Ascending aorta (tissue), 2 donors: ENCODE measurements at places on chromosomes 5 and 9. TPM values are rescaled to one million over a fixed set of nuclear protein-coding genes. Genes with fewer than 3 reads are reported as not detected.
A peak's percentile ranks its signal among the peaks of the same experiment; 100 is the strongest.

DNA sequence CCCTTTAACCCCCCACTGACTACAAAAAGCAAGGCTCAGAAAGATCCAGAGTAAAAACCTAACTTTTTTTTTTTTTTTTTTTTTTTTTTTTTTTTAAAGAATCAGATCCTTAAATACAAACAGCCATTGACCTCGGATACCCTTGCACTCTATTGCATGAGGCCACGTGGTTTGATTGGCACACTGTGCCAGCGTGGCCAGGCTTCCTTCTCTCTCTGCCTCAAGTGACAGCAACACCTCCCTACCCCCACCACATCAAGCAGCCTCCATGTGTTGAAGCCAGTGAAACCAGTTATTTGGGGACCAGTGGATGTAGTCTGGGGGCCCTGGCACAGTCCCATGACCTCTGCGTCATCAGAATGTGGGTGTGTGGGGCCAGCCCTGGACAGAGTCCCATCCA, 71.4 kb downstream of the OTULIN start:
- peaks cover 34% of the 10 kb centered on the region for H3K36me3 ChIP-seq
- no peak for DNase-seq
- no peak overlapping the region for H3K4me3 ChIP-seq
- H3K27ac ChIP-seq, result no peak overlapping the region

Gene CNTNAP3B
- total RNA-seq, result 47.1 TPM

DNA sequence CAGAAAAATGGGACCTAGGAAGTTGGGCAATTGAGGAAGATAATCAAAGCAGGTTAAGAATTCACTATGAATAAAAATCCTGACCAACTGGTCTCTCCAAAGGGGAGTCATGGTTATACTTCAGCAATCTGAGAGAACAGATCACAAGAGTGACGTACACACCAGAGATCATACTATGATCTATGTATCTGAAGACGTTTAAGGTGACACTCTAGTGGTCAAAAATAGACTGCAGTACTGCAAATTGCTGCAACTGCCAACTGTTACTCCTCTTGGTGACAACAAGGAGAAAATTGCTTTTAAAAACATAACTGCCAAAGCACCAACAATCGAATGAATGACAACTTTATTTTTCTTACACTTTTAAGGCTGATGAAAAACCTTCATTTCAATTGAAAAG, 4.9 kb downstream of the AK6 start:
- H3K27ac ChIP-seq, result no peak overlapping the region
- DNase-seq, result no peak
- peaks cover 32% of the 10 kb centered on the region for H3K36me3 ChIP-seq
- H3K4me3 ChIP-seq, result no peak overlapping the region

DNA sequence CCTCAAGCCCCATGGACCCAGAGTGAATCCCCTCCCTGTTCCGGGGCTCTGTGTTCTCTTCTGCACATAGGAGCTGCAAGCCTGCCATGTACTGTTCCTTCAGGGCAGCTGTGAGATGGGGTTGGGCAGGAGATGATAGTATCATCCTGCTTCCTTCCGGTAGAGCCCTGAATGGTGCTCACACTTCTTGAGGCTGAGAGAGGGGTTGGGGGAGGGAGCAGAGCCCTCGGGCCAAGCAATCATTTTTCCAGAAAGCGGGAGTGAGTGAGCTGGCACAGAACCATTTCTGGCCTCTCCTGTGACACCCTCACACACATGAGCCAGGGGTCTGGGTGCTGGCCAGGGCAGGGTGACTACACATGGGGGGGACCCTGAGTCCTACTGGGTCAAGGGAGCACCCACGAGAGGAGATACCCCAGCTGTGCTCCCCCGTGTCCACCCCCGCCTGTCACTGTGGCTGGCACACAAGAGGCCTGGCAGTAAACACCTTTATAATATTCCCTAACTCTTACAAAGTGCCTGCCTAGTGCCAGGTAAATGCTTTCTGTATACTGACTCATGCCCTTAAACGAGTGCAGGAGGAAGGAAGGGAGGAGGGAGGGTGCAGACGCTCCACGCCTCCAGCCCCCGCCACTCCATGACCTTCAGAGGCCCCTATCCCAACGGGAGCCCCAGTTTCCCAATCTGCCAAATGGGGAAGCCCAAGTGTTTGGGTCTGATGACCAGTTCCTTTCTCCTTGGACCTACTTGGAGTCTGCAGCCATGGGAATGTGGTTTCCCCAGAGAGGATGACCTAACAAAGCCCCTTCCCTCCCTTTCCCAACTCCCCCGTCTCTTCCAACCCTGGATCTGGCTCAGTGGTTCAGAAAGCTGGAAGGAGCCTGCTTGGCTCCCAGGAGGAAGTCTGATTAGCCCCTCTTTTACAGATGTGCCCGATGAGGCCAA, 15.5 kb downstream of the AKNA start:
- H3K36me3 ChIP-seq, result peaks cover 75% of the 10 kb centered on the region
- no peaks in the 10 kb centered on the region for H3K27me3 ChIP-seq
- H3K27ac ChIP-seq, result peak overlapping the region; percentile 75

Gene SLC46A2
- not detected for total RNA-seq

GRCh38 chr9:112034216-112034611, 137.6 kb downstream of the UGCG start:
- no peak overlapping the region for H3K4me3 ChIP-seq
- no peaks in the 10 kb centered on the region for H3K36me3 ChIP-seq
- no peak overlapping the region for H3K27ac ChIP-seq
- no peaks in the 10 kb centered on the region for H3K27me3 ChIP-seq
